Smooth muscle cell of the pulmonary artery (primary cell): ENCODE measurements at places on chromosomes 12 and 14. TPM values are rescaled to one million over a fixed set of nuclear protein-coding genes. Genes with fewer than 3 reads are reported as not detected.

The MOK gene
- total RNA-seq, result 7.0 and 10.7 TPM in 2 replicates

The RTL1 gene
- not detected in 2 replicates for total RNA-seq

The PFDN5 gene
- total RNA-seq, result 311 and 472 TPM in 2 replicates

The CPM gene
- 3.7 and 5.9 TPM in 2 replicates for total RNA-seq

The HOXC10 gene
- not detected in 2 replicates for total RNA-seq

The ABCC9 gene
- total RNA-seq, result 22.9 and 46.0 TPM in 2 replicates

The MGST1 gene
- total RNA-seq, result 63.7 and 73.7 TPM in 2 replicates

The GPR65 gene
- 0.07 and 0.26 TPM in 2 replicates for total RNA-seq

The GPX2 gene
- total RNA-seq, result not detected in 2 replicates

The SLCO1B1 gene
- total RNA-seq, result not detected in 2 replicates

The LRTM2 gene
- total RNA-seq, result not detected in 2 replicates

The RAN gene
- 532 and 650 TPM in 2 replicates for total RNA-seq

The SLC17A8 gene
- not detected in 2 replicates for total RNA-seq

The TTC6 gene
- total RNA-seq, result not detected in 2 replicates

The TAS2R20 gene
- total RNA-seq, result 3.8 and 7.2 TPM in 2 replicates

The FBRSL1 gene
- total RNA-seq, result 3.1 and 7.1 TPM in 2 replicates

The JPH4 gene
- not detected in 2 replicates for total RNA-seq

The KRT74 gene
- total RNA-seq, result not detected in 2 replicates

The CCNK gene
- total RNA-seq, result 35.7 and 36.1 TPM in 2 replicates

The EPYC gene
- total RNA-seq, result not detected in 2 replicates

The COCH gene
- total RNA-seq, result 0.46 TPM in 1 of 2 replicates, not detected in the other

The KRT78 gene
- not detected in 2 replicates for total RNA-seq

The IL31 gene
- not detected in 2 replicates for total RNA-seq

The KCNC2 gene
- total RNA-seq, result not detected in 2 replicates

The GLT1D1 gene
- under 0.01 TPM in 1 of 2 replicates, not detected in the other for total RNA-seq

The PRB2 gene
- total RNA-seq, result not detected in 2 replicates

The C12orf56 gene
- total RNA-seq, result 0.20 and 0.40 TPM in 2 replicates

The INHBE gene
- 2.0 and 2.1 TPM in 2 replicates for total RNA-seq

The C14orf119 gene
- total RNA-seq, result 58.3 and 60.9 TPM in 2 replicates

The STYK1 gene
- 0.53 and 2.3 TPM in 2 replicates for total RNA-seq

The MAP1LC3B2 gene
- total RNA-seq, result 0.52 and 0.89 TPM in 2 replicates

The FAM186B gene
- total RNA-seq, result 0.20 and 0.40 TPM in 2 replicates

The TCL1B gene
- total RNA-seq, result not detected in 2 replicates

The COPS7A gene
- total RNA-seq, result 145 and 173 TPM in 2 replicates

The SMIM41 gene
- total RNA-seq, result 0.07 and 0.10 TPM in 2 replicates

The TMEM30B gene
- total RNA-seq, result 0.86 and 2.3 TPM in 2 replicates

The GOLGA5 gene
- 42.3 and 47.5 TPM in 2 replicates for total RNA-seq

The PAX9 gene
- total RNA-seq, result 0.10 and 0.52 TPM in 2 replicates

The WNT1 gene
- total RNA-seq, result not detected in 2 replicates
